ENCODE measurements at places on chromosomes 12 and 14.

DNA sequence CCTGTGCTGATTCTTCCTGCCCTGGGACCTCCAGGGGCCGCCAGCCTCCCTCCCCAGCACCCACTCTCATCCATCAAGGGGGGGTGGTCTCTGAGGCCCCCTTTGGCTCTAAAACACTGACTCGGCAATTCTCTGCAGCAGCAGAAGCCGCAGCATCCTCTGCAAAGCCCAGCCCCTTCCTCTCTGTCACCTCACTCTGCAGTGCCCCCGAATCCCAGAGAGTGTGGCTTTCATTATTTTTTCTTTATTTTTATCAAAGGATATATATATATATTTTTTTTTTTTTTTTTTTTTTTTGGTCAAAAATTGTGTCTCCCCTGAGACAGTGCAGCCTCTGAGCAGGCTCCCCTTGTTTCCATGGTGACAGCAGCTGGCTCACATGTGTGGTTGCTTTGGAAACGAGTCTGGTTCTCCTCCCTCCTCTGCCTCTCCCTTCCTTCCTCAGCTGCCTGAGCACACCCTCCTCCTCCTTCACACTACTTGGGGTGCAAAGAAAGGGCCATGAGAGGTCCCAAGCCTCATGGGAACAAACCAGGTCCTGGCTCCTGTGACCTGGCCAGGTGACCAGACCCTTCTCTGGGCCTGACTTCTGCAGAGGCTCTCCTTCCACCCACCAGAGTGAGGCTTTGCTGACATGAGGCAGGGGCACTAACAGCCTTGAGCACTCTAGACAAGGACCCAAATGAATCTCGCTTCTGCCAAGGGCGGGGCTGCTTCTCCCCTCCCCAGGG lies 100.5 kb downstream of the LRRC74A start:
- DNase-seq = peak; percentile 78

- no peak for DNase-seq
These were observed 124.2 kb downstream of the C12orf75 start for GRCh38 chr12:105454688-105455087.

DNA sequence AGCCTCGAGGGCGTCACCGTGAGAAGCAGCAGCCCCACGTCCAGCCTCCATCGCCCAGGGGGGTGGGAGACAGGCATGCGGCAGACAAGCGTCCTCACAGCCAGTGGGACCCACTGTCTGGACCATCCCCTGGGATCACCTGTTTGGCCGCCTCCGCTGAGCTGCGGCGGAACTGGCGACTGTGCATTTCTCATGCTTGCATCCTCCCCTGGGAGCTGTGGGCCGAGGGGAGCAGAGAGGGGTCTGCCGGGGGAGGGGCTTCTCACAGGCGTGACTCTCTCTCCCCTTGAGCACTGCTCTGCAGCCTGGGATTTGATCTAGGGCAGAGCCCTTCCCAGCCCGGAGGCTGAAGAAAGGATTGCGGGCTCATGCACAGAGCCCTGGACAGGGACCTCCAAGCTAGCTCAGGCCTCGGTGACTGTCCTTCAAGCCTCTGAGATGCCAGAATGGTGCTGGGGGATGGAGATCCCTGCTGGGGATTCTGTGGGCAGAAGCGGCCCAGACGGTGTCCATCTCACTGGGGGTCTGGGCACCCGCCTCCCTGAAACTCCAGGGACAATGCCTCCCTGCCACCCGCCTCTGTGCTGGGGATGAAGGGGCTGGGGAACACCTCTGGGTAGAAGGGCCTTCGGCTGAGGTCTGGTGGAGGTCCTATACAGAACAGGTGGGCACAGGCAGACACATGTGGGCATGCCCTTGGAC lies 61.1 kb downstream of the PRIMA1 start:
- DNase-seq = no peak

- DNase-seq = no peak
These were observed 195.2 kb downstream of the NTF3 start for GRCh38 chr12:5627053-5627630.

DNA sequence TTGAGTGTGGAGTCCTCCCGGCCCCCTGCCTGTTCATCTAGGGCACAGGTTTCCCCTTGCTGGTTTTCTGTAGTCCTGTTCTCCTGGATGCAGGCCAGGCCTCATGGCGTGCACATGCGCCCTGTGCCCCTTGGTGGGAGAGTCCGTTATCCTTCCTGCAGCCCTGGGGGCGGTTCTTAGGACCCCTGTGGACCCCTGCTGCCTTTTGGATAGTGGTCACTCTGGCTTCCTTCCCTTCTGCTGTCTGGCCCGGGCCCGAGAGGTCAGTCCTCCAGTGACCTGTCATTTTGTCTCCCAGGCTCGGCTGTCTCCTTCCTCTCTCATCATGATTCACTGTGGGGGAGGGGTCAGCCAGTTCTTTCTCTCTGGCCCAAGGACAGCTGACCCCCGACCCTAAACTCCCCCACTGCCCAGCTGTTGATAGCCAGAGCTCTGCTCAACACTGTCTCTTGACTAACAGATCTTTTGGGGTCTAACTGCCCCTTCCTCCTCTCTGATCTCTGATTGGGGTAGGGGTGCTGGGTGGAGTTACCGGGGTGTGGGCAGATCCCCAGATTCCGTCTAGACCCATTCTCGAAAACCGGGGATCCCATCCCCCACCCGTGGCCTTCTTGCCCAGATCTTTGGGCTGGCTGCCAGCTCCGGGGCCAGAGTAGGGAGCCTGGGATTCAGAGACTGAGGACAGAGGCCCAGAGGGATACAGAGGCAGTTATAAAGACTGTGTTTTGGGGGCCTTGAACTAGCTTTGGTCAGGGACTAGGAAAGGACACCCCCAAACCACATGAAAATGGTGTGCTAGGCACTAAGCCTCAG lies 7.0 kb downstream of the CCND2 start:
- DNase-seq = no peak

GRCh38 chr12:22615963-22616501 lies 8.9 kb upstream of the ETNK1 start:
- no peak for DNase-seq

DNA sequence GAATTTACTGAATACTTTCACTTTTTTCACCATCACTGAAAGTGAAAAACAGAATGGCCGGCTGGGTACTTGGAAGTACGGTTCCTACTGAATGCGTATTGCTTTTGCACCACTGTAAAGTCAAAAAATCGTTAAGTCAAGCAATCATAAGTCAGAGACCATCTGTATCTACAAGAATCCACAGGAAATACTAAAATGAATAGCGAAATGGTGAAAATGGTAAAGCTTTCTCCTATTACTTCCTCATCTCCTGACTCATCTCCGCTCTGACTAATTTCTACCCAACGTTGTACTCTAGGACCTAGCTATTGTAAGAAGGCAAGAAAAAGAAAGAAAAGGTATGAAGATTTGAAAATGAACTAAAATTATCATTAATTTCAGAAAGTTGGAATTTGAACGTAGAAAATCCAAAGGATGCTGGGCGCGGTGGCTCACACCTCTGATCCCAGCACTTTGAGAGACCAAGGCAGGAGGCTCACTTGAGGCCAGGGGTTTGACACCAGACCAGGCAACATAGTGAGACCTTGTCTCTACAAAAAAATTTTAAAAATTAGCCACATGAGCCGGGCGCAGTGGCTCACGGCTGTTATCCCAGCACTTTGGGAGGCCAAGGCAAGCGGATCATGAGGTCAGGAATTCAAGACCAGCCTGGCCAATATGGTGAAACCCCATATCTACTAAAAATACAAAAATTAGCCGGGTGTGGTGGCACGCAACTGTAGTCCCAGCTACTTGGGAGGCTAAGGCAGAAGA lies 5.3 kb upstream of the CDCA4 start:
- no peak for DNase-seq

DNA sequence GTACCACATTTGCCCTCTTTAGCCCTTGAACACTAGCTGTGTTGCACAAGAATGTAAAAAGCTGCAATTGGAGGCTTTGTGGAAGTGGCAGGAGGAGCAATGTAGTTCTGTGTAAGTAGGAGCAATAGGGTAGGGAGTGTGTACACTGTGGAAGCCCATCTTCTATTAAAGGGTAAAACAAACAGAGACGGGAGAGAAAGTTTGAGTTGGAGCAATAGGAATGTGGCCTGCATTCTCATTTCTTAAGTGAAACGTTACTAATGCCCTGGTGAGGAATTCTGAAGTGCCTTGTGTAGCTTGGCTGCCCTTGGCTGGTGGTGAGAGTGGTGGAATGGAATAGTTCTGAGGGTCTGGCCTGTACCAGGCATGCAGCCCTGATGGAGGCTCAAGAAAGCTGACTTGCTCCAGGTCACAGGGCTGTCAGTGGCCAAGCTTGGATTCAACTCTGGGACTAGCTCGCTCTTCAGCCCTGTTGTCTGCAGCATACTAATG lies 38.8 kb upstream of the ATP23 start:
- DNase-seq = no peak

GRCh38 chr14:21036751-21037150 lies 2.1 kb upstream of the RNASE13 start:
- DNase-seq = no peak

GRCh38 chr12:53616950-53617349 lies 9.2 kb downstream of the ATF7 start:
- no peak for DNase-seq

- DNase-seq = no peak
These were observed 344.2 kb upstream of the RGS6 start for GRCh38 chr14:71588028-71588427.

- peak; percentile 72 for DNase-seq
These were observed 47.3 kb upstream of the PAWR start for GRCh38 chr12:79737875-79738718.

GRCh38 chr12:109883461-109883860 lies 3.1 kb upstream of the GLTP start:
- no peak for DNase-seq

- DNase-seq = no peak
These were observed 88.4 kb downstream of the RPAP3 start for GRCh38 chr12:47617476-47617875.

DNA sequence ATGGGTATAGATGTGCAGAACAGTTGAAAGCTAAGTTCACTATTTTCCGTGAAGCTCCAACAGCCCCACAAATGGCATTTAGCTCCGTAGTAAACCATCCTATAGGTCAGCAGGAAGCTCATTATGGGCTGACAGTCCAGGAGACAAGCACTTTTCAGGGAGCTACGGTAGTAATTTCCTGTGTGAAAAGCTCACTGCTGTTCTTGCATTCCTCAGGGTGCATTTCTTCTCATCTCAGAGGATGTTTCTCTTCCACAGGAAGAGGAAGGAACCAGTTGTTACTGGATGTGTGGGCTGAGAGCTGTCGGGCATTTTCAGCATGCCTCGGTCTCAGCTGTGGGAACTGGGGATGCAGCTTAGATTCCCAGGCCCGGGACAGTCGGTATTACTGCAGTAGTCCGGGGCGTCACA lies 72.8 kb downstream of the GALNT4 start:
- peak; percentile 96 for DNase-seq

All from A673 (cell line).